ENCODE measurements at places on chromosomes 4 and X.

DNA sequence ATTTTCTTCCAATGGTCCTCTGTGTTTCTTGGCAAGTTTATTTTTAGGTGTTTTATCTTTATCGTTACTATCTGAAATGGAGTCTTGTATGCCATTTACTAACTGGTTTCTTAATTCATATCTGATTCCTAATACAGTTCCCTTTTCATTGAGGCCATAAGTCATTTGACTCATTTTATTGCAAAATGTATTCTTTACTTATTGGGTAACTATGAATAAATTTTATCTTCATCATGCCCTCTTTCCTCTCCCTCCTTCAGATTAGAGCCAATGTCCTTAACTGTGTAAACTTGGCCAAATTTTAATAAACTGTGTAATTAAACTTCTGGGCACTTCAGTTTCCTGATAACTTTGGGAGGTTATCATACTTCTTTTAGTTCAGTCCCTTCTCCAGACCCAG lies 19.3 kb upstream of the MSMO1 start:
- no peak for DNase-seq

GRCh38 chr4:14434483-14434882 lies 567.8 kb upstream of the CPEB2 start:
- DNase-seq: no peak

GRCh38 chr4:6582889-6583490 lies 8.0 kb downstream of the MAN2B2 start:
- DNase-seq: peak; percentile 46

GRCh38 chr4:100083289-100083688 lies 107.0 kb downstream of the DDIT4L start:
- DNase-seq: no peak

GRCh38 chr4:22385611-22386011 lies 130.3 kb downstream of the ADGRA3 start:
- peak; percentile 26 for DNase-seq

- DNase-seq: no peak
These were observed 354.6 kb upstream of the RASGEF1B start for GRCh38 chr4:81826335-81826734.

- no peak for DNase-seq
These were observed 40.8 kb upstream of the SOD3 start for GRCh38 chr4:24754571-24754970.

DNA sequence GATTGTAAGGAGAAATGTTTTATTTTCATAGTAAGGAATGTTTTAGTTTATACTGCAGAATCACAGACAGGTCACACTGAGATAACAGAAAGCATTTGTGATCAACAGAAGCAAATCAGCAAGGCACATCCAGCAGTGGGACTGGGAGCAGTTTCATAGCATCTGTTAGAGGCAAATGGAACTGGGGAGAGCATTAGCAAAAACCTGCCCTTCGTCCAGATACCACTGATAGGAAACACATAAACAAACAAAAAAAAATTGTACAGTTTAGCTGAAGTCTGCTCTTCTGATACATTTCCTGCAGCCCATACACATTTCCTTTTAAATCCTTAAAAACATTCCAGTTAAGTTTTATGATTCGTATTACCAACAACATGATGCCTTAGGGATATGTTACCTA lies 374.3 kb downstream of the PCDH7 start:
- DNase-seq: no peak

- peak; percentile 62 for DNase-seq
These were observed 16.2 kb downstream of the ZFYVE28 start for GRCh38 chr4:2402048-2402842.

GRCh38 chrX:110414679-110415439 lies 56.2 kb downstream of the RTL9 start:
- peak; percentile 59 for DNase-seq

DNA sequence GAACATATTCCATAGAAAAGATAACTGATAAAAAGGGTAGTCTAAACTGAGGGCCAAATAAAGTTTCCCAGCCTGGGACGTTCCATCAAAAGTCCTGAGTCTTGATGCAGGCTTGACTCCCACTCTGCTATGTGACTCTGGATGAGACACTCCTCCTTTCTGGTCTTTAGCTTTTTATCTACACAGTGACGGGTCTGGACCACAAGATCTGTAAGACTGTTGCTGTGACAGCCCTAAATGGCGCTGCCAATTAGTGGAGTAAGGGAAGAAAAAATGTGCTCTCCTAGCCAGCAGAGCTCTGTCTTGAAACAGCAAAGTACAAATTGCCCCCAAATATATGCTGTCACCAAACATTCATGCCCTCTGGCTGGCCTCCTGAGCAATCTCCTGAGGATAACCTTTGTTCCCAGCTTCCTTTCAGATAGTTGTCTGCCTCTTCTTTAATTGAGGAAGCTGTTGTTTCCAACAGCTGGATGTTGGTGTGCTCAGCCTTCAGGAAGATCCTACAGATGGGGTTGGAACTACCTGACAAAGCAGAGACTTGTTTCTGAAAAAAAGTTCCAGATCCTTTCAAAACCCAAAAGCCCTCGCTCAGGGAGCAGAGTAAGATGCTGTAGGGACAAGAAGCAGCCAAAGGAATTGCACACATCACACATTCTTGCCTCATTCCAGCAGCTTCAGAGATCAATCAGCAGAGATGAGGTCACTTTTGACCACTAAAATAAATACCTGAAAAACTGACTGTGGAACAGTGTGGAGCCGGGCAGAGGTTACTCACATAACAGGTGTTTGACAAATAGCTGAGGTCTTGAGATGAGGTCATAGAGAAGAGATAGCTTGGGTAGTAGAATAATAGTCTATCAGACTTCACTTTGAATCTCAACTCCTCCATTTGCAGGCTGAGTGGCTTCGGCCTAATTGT lies 383.4 kb upstream of the FGF13 start:
- no peak for DNase-seq

- DNase-seq: no peak
These were observed 57.0 kb upstream of the RAI2 start for GRCh38 chrX:17917945-17918577.

Data from AG08395 (cell line).